ENCODE measurements at places on chromosomes 12 and 14. TPM values are rescaled to one million over a fixed set of nuclear protein-coding genes. Genes with fewer than 3 reads are reported as not detected.

Gene ARF6
- total RNA-seq: 183 TPM

- DNase-seq: no peak
- H3K27me3 ChIP-seq: peaks cover 28% of the 10 kb centered on the region
- no peak overlapping the region for H3K4me3 ChIP-seq
- no peaks in the 10 kb centered on the region for H3K36me3 ChIP-seq
- no peak overlapping the region for H3K27ac ChIP-seq
Observed at GRCh38 chr12:67073336-67073735, 195.8 kb upstream of the CAND1 start.

GRCh38 chr12:4015225-4016091 is 142.3 kb upstream of the PARP11 start:
- no peak for DNase-seq
- H3K4me1 ChIP-seq: no peaks in the 10 kb centered on the region
- H3K27me3 ChIP-seq: peaks cover 5% of the 10 kb centered on the region
- H3K4me3 ChIP-seq: no peak overlapping the region

- H3K4me1 ChIP-seq: no peaks in the 10 kb centered on the region
- H3K4me3 ChIP-seq: no peak overlapping the region
- no peaks in the 10 kb centered on the region for H3K36me3 ChIP-seq
- no peak for DNase-seq
- no peak overlapping the region for H3K27ac ChIP-seq
Observed at GRCh38 chr12:95802482-95803270, 12.1 kb upstream of the NTN4 start.

DNA sequence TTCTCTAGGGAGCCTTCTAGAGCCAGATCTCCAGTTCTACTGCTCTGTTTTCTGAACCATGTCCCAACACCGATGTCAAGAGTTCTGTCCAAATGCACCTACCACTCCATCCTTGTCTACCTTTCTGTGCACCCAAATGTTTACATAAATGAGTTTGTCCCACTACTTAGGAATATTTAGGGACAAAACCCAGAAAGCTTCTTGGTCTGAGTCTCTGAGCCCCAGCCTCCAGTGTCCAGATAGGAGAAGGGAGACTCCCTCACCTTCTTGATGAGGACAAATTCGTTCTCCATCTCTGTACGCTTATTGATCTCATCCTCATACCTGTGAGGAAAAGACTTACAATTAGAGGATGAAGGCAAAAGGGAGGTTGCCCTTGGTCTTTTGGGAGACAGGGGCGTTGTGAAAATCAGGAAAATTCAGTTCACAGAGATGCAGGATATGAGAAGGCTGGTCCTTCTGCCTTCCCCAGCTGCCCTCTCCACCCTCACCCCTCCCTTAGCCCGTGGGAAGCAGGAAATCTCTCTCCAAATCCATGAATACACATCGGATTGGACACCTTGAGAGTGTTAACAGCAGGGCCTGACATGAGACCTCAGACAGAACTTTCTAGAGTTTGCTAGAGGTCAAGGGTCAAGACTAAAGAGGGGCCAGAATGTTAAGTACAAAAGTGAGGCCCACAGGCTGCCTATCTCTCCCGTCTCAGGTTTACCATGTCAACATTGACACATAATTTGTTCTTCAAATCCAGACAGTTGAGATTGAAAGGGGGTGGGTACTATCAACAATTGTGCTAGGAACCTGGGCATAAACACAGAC is 3.8 kb downstream of the KRT8 start:
- no peak overlapping the region for H3K4me3 ChIP-seq
- no peaks in the 10 kb centered on the region for H3K36me3 ChIP-seq
- H3K4me1 ChIP-seq: peaks cover 9% of the 10 kb centered on the region
- H3K27ac ChIP-seq: no peak overlapping the region
- H3K27me3 ChIP-seq: no peaks in the 10 kb centered on the region
- DNase-seq: no peak

- no peak overlapping the region for H3K27ac ChIP-seq
- no peaks in the 10 kb centered on the region for H3K36me3 ChIP-seq
- DNase-seq: no peak
- no peaks in the 10 kb centered on the region for H3K27me3 ChIP-seq
- H3K4me3 ChIP-seq: no peak overlapping the region
Observed at GRCh38 chr12:77865178-77865577, 34.5 kb downstream of the NAV3 start.

DNA sequence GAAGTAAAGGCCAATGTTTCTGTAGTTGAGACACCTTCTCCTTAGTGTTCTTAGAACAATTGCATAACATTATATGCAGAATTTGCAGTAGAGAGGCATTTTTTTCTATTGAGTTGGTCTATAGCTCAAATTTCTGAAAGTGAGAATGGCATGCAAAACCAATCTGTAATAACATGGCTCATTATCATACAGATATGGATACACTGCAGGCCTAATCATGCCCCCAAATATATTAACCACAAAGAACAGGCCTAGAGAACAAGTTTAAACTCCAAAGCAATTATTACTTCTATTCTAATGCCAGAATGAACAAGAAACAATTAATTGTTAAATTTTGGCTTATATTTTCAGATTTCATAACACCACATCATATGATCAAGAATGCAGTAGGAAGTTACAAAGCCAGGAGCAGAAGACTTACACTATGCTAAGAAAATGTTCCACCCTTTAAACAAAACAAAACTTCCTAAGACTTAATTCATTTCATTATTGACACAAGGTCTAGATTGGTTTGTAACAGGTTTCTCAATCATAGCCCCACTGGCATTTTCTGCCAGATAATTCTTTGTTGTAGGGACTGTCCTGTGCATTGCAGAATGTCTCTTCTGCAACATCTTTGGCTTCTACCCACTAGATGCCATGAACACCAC is 26.9 kb downstream of the TMTC1 start:
- DNase-seq: no peak
- H3K4me1 ChIP-seq: no peaks in the 10 kb centered on the region
- no peaks in the 10 kb centered on the region for H3K36me3 ChIP-seq
- H3K27ac ChIP-seq: no peak overlapping the region

DNA sequence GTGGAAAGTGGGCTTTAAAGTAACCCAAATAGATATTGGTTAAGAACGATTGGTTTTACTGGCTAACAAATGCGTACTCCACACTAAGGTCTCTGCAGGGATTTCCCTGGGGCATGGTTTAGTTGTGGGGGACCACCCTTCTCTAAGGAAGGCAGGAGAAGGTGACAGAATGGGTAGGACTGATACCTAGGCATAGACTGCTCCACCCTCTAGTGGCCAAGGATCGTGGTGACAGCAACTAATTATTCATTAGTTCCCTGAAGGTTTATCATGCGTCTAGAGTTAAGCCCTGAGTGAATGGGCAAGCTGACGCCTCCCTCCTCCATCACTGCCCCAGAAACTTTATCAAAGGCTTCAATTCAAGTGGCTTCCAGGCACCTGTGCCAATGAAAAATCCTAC is 9.1 kb downstream of the FAM181A start:
- H3K4me3 ChIP-seq: no peak overlapping the region
- peaks cover 16% of the 10 kb centered on the region for H3K36me3 ChIP-seq
- H3K4me1 ChIP-seq: peaks cover 18% of the 10 kb centered on the region
- peak; percentile 44 for DNase-seq

DNA sequence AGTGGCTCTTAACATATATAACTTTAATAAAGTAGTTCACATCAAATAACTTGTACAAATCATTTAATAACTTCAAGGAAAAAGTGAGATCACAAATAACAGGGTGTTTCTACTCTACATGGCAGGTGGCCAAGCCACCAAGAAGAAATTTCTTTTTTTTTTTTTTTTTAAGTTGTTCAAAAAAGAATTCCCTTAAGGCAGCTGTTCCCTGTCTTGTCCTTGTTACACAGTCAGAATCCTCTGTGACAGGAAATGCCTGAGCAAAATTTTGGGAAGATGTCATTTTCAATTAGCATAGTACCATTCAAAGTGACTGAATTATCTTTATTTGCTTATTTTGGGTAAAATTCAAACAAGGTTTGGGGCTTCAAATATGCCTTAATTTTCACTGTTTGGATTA is 79.4 kb downstream of the LIN7A start:
- no peak for DNase-seq
- no peaks in the 10 kb centered on the region for H3K4me1 ChIP-seq
- H3K36me3 ChIP-seq: no peaks in the 10 kb centered on the region
- H3K27ac ChIP-seq: no peak overlapping the region

Gene FAM161B
- total RNA-seq: 1.2 TPM

Gene SERPINA9
- not detected for total RNA-seq

DNA sequence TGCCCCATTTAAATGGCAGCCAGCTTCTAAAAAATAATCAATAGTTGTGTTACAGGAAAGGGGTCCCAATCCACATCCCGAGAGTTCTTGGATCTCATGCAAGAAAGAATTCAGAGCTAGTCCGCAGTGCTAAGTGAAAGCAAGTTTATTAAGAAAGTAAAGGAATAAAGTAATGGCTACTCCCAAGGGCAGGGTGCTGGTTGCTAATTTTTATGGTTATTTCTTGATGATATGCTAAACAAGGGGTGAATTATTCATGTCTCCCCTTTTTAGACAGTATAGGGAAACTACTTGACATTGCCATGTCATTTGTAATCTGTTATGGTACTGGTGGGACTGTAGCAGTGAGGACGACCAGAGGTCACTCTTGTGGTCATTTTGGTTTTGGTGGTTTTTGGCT is 591.3 kb downstream of the LRFN5 start:
- no peaks in the 10 kb centered on the region for H3K36me3 ChIP-seq
- H3K4me1 ChIP-seq: no peaks in the 10 kb centered on the region
- no peak overlapping the region for H3K27ac ChIP-seq

DNA sequence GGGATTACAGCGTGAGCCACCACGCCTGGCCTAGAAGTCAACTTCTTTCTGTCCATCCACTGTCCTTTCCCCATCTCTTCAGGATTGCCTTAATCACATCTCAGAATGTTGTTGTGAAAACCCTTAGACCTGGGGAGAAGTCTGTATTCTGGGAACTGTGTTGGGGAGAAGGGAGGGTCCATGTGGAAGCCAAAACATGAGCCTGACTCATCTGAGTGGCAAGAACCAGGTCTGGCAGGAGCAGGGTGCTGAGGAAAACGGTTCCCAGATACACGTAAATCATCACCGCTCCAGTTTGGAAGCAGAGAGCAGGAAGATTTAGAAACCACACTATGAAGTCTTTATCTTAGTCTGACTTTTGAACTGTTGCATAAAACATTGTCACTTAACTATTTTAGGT is 245.6 kb upstream of the RGS6 start:
- no peaks in the 10 kb centered on the region for H3K27me3 ChIP-seq
- no peak overlapping the region for H3K27ac ChIP-seq
- H3K4me1 ChIP-seq: peaks cover 4% of the 10 kb centered on the region
- no peak overlapping the region for H3K4me3 ChIP-seq
- peaks cover 37% of the 10 kb centered on the region for H3K36me3 ChIP-seq

Gene TESPA1
- 84.6 TPM for total RNA-seq

Gene DLGAP5
- total RNA-seq: 112 TPM

- peaks cover 2% of the 10 kb centered on the region for H3K27me3 ChIP-seq
- DNase-seq: no peak
Observed at GRCh38 chr14:89112720-89113119, 288.3 kb downstream of the TTC8 start.

Gene RNF212B
- total RNA-seq: not detected

Gene GLT8D2
- not detected for total RNA-seq

Gene TAS2R19
- total RNA-seq: 1.9 TPM

- DNase-seq: no peak
- H3K4me1 ChIP-seq: no peaks in the 10 kb centered on the region
- H3K36me3 ChIP-seq: no peaks in the 10 kb centered on the region
- no peaks in the 10 kb centered on the region for H3K27me3 ChIP-seq
- H3K4me3 ChIP-seq: no peak overlapping the region
Observed at GRCh38 chr12:79618848-79619404, 71.8 kb downstream of the PAWR start.

Gene AQP5
- total RNA-seq: not detected

GRCh38 chr12:95385246-95386035 is 88.5 kb upstream of the METAP2 start:
- H3K36me3 ChIP-seq: no peaks in the 10 kb centered on the region
- no peaks in the 10 kb centered on the region for H3K4me1 ChIP-seq
- H3K27ac ChIP-seq: no peak overlapping the region
- H3K27me3 ChIP-seq: no peaks in the 10 kb centered on the region
- no peak for DNase-seq

Gene GPR68
- 45.3 TPM for total RNA-seq

Gene PLBD2
- total RNA-seq: 12.0 TPM

- DNase-seq: no peak
- H3K27ac ChIP-seq: no peak overlapping the region
- no peak overlapping the region for H3K4me3 ChIP-seq
- H3K4me1 ChIP-seq: peaks cover 11% of the 10 kb centered on the region
- peaks cover 15% of the 10 kb centered on the region for H3K36me3 ChIP-seq
Observed at GRCh38 chr12:22692964-22693555, 68.1 kb downstream of the ETNK1 start.

- no peak for DNase-seq
- H3K27ac ChIP-seq: no peak overlapping the region
- no peak overlapping the region for H3K4me3 ChIP-seq
- H3K27me3 ChIP-seq: no peaks in the 10 kb centered on the region
- H3K36me3 ChIP-seq: peaks cover 17% of the 10 kb centered on the region
- H3K4me1 ChIP-seq: no peaks in the 10 kb centered on the region
Observed at GRCh38 chr12:24821691-24822090, 127.2 kb downstream of the BCAT1 start.

DNA sequence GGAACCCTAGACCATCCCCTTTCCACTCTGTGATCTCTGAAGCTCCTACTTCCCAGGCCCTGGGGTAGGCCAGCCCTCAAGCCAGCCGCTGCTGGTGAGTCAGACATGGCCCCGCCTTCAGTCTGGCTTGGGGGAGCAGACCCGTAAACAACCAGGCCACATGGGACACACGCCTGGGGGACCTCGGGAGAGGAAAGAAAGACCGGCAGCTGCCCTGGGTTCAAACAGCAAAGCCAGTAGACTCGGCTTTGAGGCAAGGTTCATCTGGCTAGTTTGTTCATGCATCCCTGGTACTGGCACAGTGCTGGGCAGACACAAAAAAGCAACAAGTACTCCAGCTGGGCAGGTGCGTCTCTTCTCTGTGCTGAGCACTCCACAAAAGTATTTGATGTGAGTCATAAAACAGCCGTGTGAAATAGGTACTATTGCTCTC is 101.9 kb downstream of the SETD3 start:
- H3K27ac ChIP-seq: no peak overlapping the region
- H3K4me1 ChIP-seq: no peaks in the 10 kb centered on the region
- H3K36me3 ChIP-seq: no peaks in the 10 kb centered on the region
- DNase-seq: no peak

Gene CHMP4A
- total RNA-seq: 83.2 TPM

Gene CCDC198
- 0.21 TPM for total RNA-seq

Gene ZC3H14
- 42.4 TPM for total RNA-seq

- no peak overlapping the region for H3K4me3 ChIP-seq
- H3K36me3 ChIP-seq: no peaks in the 10 kb centered on the region
- H3K4me1 ChIP-seq: no peaks in the 10 kb centered on the region
- H3K27ac ChIP-seq: no peak overlapping the region
- peaks cover 8% of the 10 kb centered on the region for H3K27me3 ChIP-seq
Observed at GRCh38 chr14:95173518-95173917, 16.2 kb upstream of the DICER1 start.
